ENCODE measurements at places on chromosomes 13 and 19.
A peak's percentile ranks its signal among the peaks of the same experiment; 100 is the strongest.

DNA sequence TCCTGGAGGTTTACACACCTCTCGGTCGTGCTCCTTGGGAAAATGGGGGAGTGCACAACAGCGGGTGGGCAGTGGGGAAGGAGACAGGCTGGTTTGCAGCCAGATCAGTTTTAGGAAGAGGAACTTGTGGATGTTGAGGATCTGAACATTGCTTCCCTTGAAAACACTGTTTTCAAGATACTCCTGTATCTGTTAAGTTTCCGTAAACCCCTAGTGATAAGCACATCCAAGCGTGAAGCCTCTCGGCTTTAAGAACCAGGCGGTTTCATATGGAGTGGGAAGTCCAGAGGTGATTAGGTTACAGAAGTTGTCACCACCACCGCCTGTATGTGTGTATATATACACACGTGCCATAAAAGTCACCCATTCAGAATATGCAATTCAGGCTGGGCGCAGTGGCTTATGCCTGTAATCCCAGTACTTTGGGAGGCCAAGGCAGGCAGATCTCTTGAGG lies 47.4 kb downstream of the SIPA1L3 start:
- no peaks in the 10 kb centered on the region for H3K27me3 ChIP-seq
- H3K4me3 ChIP-seq, result no peak overlapping the region
- no peaks in the 10 kb centered on the region for H3K4me1 ChIP-seq
- DNase-seq, result no peak
- no peak overlapping the region for H3K27ac ChIP-seq
- H3K36me3 ChIP-seq, result peaks cover 3% of the 10 kb centered on the region

GRCh38 chr19:11674067-11674492 lies 64.7 kb downstream of the ZNF823 start:
- H3K27me3 ChIP-seq, result peaks cover 2% of the 10 kb centered on the region
- H3K4me1 ChIP-seq, result no peaks in the 10 kb centered on the region
- H3K4me3 ChIP-seq, result no peak overlapping the region

DNA sequence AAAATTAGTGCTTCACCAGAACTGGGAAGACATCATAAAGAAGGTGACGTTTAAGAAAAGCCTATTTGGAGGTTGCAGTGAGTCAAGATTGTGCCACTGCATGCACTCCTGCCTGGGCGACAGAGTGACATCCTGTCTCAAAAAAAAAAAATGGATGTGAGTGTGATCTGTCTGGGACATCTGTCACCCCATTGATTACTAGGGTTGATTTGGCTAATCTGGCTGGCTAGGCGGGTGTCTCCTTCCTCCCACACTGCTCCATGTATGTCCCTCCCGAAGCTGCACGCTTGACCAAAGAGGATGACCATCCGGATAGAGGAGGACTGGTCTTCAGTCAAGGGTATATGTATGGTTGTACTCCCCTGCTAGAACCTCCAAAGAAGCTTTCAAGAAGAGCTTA lies 2.6 kb downstream of the GTF2F2 start:
- no peak overlapping the region for H3K27ac ChIP-seq
- H3K36me3 ChIP-seq, result peaks cover 5% of the 10 kb centered on the region
- no peaks in the 10 kb centered on the region for H3K27me3 ChIP-seq
- peaks cover 7% of the 10 kb centered on the region for H3K4me1 ChIP-seq
- no peak overlapping the region for H3K4me3 ChIP-seq

DNA sequence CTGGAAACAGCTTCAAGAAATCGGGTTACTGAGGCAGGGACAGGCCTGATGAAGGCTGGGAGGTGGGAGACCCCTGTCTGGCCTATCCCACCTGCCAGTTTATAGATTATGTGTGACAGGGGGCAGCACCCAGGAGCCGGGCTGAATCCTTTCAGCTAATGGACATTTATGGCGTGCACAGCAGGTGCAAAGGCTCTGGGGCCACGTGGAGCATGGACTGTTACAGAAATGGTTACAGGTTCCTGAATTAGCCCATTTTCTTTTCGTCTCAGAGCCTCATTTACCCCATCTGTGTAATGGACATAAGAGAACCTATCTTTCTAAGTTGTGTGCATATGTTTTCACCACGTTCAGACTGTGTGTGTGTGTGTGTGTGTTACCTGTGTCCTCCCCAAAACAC lies 34.4 kb upstream of the TNFAIP8L1 start:
- H3K27ac ChIP-seq, result no peak overlapping the region
- no peak overlapping the region for H3K4me3 ChIP-seq
- peaks cover 7% of the 10 kb centered on the region for H3K27me3 ChIP-seq
- H3K4me1 ChIP-seq, result no peaks in the 10 kb centered on the region

GRCh38 chr19:1248786-1249297 lies 459 bp downstream of the MIDN start:
- peak overlapping the region; percentile 82 for H3K4me3 ChIP-seq
- H3K27ac ChIP-seq, result peak overlapping the region; percentile 90
- H3K36me3 ChIP-seq, result peaks cover 24% of the 10 kb centered on the region
- H3K27me3 ChIP-seq, result no peaks in the 10 kb centered on the region

DNA sequence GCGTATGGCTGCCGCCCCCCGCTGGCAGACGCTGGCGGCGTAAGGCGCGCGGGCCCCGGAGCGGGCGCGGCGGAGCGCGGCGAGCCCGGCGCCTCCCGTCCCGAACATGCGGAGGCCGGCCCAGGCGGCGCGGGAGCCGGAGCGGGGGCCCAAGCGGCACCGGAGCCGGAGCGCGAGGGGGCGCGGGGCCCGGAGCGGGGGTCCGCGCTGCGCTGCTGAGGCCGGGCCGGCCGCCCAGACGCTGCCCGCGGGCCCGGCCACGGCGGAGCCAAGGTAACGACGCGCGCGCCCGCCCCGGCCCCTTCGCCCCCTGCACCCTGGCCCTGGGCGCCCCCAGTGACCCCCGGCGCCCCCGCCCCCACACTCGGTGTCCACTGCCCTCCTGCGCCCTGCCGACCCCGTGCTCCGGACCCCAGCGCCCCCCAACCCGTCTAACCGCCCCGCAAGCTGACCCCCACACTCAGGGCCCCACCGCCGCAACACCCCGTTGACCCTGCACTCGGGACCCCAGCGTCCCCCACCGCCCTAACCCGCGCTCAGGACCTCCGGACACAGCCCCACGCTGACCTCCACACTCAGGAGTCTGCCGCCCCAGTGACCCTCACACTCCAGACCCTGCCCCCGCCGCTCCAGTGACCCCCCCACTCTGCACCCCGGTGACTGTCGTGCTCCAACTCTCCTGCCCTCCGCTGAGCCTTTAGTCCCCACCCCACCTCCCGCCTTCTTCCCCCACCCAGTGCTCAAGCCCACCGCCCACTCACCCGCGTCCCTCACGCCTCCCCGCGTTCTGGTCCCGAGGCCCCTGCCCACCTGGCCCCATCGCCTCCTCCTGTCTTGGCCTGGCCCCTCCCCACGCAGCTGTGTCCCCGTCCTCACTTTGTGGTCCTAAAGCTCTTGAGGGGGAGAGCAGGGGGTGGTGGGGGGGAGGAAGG lies at the start of gene CSNK1G2:
TSS of gene CSNK1G2 (plus strand) at position 27 of the 932 bp plus-strand sequence. CDS start 28,601 bp downstream, outside the sequence.
- no peak for DNase-seq
- peaks cover 16% of the 10 kb centered on the region for H3K36me3 ChIP-seq
- no peaks in the 10 kb centered on the region for H3K27me3 ChIP-seq
- peaks cover 34% of the 10 kb centered on the region for H3K4me1 ChIP-seq
- H3K27ac ChIP-seq, result peak within 1 kb of the TSS; percentile 95
- peak within 1 kb of the TSS; percentile 92 for H3K4me3 ChIP-seq

- H3K4me3 ChIP-seq, result no peak overlapping the region
- DNase-seq, result no peak
- H3K36me3 ChIP-seq, result no peaks in the 10 kb centered on the region
- no peaks in the 10 kb centered on the region for H3K4me1 ChIP-seq
- no peaks in the 10 kb centered on the region for H3K27me3 ChIP-seq
- no peak overlapping the region for H3K27ac ChIP-seq
Measured at GRCh38 chr13:47826471-47826870, 174.6 kb downstream of the SUCLA2 start.

- peak overlapping the region; percentile 93 for H3K27ac ChIP-seq
- no peak for DNase-seq
- H3K4me1 ChIP-seq, result peaks cover 21% of the 10 kb centered on the region
- peak overlapping the region; percentile 99 for H3K4me3 ChIP-seq
Measured at GRCh38 chr13:24922387-24922744, 158.4 kb downstream of the RNF17 start.

Measured in activated CD4-positive, alpha-beta T cell treated with anti-CD3 and anti-CD28 coated beads, Interleukin-2, amount 10 ng/mL, durations not matched to agents 24 days and 14 days (primary cell).